Activated naive CD4-positive, alpha-beta T cell (primary cell): ENCODE measurements at places on chromosomes 1 and 21.

- no peak for DNase-seq
Observed at GRCh38 chr1:168032029-168032428, 95.2 kb upstream of the MPC2 start.

DNA sequence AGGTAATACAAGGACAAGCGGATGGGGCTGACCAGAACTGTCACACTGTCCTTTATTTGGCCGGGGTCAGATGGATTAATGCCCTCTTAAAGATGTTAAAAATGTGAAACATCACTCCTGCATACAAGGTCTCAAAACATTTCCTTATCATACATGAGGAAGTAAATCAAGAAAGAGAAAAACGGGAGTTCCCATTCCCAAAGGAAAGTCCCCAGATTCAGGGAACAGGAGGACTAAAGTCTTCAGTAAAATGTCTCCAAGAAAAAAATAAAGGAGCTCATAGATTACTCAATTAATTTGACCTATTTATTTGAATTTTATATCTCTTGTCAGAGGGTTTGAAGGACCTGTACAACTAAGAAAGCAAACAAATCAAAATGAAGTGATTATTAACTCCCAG, 13.4 kb upstream of the HSD11B1 start:
- no peak for DNase-seq

GRCh38 chr1:33908324-33908956, 44.6 kb downstream of the HMGB4 start:
- no peak for DNase-seq

- no peak for DNase-seq
Observed at GRCh38 chr21:19508844-19509243, 1105.3 kb upstream of the TMPRSS15 start.

DNA sequence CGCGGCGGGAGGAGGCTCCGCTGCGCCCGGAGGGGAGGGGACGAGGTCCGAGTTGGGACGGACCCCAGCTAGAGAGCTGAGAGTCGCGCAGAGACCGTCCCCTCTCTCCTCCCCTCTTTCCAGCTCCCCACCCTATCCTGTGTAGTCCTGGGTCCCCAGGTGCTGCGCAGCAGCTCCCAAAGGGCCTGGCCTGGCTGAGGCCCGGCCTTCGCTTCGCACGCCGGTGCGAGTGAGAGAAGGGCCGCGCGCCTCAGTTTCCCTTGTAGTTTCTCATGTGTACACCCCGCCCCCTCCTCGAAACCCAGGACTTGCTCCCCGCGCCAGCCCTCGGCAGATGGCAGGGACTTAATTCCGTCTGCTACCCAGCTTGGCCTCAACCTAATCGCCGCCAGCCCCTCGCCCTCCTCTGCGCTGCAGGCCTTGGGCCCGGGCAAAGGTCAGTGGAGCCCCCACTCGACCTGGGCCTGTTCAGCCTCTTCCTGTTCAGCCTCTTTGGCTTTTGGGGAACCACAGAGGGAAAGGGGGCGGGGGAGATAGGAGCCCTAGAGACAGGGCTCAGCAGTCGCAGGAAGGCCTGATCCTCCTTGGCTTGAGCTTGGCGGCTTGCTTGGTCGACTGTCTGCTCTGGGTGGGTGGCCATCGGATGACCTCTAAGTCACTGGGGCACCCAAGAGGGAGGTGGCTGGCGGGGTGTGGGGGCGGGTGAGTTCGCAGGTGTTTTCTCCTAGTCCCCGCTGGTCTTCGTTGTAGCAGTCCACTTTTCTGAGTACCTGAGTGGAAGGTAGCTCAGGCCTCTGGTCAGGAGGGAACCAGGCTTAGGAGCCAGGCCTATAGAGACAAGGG, 1.0 kb downstream of the ZNF687 start:
- DNase-seq, result no peak

GRCh38 chr21:42799516-42799915, 79.8 kb downstream of the WDR4 start:
- no peak for DNase-seq

DNA sequence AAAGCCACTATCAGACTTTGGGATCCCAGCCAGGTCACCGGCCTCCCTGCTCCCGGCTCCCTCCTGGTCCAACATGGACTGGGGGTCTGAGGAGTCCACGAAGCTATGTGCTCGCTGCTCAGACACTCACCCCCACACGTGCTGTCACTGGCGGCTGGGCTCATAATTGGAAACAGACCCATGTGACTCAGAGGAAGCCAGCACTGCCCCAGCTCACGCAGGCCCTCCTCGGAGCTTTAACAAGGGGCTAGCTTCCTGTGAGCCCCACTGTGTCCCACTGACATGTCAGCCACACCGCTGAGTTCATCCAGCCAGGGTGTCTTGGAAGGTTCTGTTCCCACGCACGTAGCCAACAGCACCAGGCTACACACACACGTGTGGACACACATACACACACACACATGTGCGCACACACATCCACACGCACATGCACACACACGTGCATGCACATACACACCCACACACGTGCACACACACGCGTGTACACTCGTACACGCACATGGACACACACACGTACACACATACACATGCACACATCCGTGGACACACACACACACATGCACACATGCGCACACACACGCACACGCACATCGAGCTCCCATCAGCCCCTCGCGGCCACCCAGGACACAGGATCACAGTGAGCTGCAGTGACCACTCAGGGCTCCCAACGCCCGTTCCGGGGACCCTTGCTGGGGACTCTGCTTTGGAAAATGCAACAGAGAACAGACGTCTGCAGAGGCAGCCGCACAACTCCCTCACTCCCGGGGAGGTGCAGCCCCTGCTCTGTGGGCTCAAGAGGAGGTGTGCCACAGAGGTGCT, 18.4 kb upstream of the COL6A2 start:
- no peak for DNase-seq

GRCh38 chr1:219931033-219931432, 2.7 kb upstream of the SLC30A10 start:
- no peak for DNase-seq

DNA sequence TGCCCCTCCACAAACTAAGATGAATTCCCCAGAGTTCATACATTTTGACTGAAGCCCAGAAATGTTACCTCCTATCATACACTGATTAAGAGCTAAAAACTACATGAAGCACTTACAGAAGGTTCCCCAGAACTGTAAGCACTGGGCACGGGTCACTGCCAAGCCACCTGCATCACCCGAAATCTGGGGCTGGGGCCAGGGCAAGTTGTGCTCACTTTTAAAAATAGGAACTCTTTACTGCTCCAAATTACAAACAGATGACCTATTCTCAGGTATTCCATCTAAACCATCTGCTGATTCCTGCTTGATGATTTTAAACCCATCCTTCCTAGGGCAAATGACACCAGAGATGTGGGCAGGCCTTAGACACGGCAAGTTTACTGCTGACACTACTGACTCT, 4.8 kb downstream of the SETD4 start:
- DNase-seq, result no peak

- DNase-seq, result no peak
Observed at GRCh38 chr1:28718586-28719331, 18.0 kb upstream of the YTHDF2 start.

DNA sequence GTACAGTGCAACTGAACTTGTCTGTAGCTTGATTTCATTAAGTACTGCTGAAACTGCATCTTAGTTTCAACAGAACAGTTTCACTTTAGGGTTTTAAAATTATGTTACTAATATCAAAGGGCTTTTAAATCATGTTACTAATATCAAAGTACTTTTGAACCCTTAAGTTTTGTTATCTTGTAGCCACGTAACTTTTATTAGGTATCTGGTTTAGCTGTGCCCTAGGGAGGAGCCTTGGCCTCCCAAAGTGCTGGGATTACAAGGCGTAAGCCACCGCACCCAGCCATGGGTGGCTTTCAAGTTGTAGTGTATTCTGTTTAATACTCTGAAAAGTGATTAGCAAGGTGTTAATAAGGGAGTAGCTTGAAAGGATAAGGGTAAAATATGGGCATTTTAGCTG, 2.0 kb downstream of the KDM4A start:
- no peak for DNase-seq

DNA sequence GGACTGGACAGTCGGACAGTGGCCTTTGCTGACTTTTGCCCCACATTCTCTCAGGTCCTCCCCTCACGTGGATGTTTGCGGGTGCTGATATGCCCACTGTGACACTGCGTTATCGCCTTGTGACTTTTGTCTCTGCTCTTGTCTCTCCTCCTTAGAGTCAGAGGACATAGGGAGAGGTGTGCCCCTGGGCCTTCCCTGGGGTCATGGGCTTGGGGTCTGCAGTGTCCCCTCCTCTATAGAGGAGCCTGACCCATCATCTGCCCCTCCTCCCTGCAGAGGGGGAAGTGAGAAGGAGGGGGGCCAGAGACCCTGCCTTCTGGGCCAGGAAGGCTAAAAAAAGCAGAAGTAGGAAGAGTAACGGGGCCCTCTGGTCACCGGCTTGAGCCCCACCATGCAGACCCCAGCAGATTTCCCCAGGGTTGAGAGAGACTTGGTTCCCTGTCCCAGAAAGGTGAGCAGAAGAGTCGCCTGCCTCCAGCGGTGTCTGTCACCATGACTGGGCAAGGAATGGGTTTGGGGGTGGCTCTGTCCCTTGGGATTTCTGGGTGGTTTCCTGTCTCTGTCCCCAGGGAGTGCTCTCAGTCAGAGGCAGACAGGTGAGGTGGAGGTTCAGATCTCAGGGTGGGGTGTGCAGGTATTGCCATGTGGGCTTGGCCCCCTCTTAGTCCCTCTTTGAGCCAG, 13.3 kb downstream of the RPS6KA1 start:
- DNase-seq, result no peak

DNA sequence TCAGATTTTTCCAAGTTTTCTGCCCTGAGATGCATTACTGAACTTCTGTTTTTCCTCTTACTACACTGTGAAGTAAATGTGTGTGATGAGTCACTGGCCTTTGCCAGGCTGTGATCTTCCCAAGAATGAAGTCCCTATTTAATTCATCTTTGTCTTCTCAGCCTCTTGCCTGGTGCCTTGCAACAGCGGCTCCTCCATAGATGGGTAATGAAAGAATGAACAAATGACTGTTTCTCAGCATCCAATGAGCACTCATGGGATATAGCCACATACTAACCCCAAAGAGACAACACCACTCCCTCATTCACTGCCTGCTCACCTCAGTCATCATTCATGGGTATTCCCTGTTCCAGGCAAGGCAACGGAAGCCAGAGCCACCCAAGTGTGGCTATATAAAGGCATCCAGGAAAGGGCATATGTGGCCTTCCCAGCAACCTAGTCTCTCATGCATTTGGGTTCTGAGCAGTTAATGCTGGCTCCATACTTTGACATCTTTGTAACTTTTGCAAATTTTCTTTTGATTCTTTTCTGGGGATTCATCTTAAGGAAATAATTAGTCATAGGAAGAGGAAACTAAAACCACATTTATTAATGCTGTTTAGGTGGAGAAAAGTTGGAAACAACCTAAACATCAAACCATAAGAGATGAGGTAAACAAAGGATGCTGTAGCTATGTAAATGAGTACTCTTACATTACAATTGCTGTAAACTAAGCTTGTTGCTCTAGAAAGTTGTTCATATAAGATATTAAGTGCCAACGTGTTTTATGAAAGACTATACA, 71.9 kb downstream of the HIVEP3 start:
- no peak for DNase-seq

DNA sequence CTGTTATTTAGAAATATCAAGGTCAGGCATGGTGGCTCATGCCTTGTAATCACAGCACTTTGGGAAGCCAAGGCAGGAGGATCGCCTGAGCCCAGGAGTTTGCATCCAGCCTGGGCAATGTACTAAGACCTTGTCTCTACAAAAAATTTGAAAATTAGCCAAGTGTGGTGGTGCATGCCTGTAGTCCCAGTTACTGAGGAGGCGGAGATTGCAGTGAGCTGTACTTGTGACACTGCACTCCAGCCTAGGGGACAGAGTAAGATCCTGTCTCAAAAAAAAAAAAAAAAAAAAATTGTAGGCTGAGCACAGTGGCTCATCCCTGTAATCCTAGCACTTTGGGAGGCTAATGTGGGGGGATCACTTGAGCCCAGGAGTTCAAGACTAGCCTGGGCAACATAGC, 45.3 kb downstream of the PIK3CD start:
- no peak for DNase-seq
